ENCODE measurements at places on chromosomes 16 and 17.
A peak's percentile ranks its signal among the peaks of the same experiment; 100 is the strongest.

DNA sequence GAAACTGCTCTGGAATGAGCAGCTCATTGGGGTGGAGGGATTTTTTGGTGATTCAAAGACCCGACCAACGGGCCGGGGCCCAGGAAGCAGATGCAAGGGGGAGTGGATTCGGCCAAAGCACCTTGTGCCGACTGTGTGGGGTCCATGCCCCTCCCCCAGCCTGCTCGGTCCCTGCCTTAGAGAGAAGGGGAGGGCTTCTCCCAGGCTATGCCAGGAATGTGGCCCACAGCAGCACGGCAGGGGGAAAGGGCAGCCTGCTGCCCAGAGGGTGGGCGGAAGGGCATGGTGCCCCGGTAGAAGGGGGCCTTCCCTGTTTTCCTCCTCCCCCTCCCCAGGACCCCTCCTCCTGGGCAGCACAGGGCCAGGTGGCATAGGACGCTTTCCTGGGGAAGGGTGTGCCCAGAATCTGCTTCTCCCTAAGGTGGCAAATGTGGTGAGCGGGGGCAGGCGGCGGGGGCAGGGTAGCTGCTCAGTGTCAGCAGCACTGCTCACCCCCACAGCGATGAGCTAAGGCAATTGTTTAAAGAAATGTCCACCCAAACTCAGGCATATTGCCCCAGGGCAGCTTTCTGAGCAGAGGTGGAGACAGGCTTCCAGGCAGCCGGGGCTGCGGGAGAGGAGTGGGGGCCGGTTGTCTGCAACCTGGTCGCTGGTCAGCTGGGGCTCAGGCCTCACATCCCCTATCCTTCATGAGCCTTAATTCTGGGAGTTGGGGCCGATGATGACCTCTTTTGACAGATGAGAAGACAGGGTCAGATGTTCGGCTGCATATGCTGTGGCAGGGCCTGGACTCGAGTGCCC is 33.9 kb upstream of the MLKL start:
- peak; percentile 4 for DNase-seq

DNA sequence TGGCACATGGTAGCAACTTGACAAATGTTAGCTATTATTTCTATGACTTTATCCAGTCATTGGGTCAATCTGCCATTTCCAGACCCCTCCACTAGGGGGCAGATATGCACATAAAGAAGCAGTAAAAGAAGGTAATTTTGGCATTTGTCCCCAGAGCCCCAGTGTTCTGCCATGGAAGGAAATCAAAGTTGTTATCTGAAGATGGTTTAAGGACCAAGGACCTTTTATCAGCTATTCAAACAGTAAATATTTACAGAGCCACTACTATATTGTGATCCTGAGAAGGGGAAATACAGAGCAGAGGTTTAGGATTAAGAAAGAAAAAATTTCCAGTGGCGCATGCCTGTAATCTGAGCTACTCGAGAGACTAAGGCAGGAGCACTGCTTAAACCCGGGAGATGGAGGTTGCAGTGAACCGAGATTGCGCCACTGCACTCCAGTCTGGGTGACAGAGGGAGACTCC is 20.0 kb downstream of the TRAF4 start:
- DNase-seq: peak; percentile 57

DNA sequence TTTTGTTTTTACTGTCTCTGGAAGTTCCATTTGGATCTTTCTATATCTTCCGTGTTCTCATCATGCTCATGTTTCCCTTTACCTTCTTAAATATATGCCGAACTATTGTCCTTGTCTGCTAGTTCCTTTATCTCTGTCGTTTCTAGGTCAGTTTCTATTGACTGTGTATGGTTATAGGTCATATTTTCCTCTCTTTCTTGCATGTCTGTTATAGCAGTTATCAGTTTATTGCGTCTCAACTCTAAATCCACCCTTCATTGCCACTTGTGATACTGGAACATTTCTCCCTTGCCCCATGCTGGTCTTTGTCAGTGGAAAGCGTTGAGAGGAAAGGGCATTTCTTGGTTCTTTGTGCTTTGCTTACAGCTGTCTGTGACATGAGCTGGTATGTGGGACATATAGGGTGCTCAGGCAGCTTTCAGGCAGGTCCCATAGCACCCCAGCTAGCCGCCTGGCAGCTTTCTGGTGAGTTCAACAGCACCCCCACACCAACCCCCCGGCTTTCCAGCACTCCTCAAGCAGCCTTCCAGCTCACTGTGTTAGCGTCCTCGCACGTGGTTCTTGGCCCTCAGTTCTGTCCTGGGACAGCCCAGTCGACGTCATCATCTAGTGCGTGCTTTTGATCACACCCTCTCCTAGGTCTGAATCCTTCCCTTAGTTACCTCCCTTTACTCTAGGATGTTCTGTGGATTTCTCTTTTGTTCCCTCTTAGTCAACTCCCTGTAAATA is 15.4 kb upstream of the DNASE1 start:
- no peak for DNase-seq

GRCh38 chr16:89737341-89738071 is 16.2 kb downstream of the ZNF276 start:
- no peak for DNase-seq

Data from T1000 (cell line).